Activated CD4-positive, alpha-beta T cell treated with anti-CD3 and anti-CD28 coated beads, Interleukin-2, amount 10 ng/mL, durations not matched to agents 7 days and 5 days (primary cell): ENCODE measurements at places on chromosomes 13 and 19.

- no peak for DNase-seq
Measured at GRCh38 chr19:18438331-18439024, 545 bp upstream of the ISYNA1 start.

- DNase-seq: peak; percentile 80
Measured at GRCh38 chr19:17346109-17346671, 8.8 kb downstream of the GTPBP3 start.

DNA sequence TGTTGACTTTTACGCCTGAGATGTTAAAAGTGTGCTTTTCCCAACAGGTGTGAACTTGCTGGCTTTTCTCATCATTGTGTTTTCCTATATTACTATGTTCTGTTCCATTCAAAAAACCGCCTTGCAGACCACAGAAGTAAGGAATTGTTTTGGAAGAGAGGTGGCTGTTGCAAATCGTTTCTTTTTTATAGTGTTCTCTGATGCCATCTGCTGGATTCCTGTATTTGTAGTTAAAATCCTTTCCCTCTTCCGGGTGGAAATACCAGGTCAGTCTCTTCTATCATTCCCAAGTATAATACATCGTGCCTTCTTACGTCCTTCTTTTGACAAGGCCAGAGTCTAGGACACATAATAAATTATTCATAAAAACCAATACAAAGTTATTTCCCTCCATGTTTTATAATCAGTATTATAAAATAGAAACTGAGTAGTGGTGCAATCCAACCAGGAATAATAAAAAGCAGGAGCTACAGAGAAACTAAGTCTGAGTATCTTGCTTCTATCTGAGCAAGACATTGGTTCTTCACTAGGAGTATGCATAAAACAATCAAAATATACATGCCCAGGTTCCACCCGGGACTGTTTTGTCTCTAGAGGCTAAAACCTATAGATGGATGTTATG lies 57.9 kb downstream of the RXFP2 start:
- DNase-seq: no peak

DNA sequence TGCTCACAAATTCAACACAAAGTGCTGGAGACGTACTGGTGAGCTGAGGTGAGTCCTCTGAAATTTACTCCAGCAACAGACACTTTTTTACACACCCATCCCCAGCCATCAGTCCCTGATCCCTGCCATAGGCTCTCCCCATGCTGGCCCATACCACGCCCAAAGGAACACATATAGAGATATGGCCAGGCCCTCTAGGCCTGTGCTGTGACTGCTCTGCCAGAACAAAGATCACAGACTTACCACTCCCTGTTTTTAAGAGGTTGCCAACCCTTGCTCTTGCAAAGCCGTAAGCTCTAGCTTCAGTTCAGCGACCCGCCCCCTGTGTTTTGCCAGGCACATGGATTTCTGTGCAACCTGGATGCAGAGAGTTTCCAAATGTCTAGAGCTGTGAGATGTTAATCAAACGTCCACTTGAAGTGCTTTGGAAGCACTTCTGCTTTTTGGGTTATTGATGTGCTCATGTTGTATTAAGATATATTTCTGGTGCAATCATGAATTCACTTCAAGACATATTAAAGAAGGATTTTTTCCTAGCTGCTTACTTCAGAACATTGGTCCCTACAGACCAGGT lies 59.7 kb downstream of the DLEU7 start:
- no peak for DNase-seq

GRCh38 chr13:41823476-41823875 lies 137.4 kb downstream of the VWA8 start:
- no peak for DNase-seq

DNA sequence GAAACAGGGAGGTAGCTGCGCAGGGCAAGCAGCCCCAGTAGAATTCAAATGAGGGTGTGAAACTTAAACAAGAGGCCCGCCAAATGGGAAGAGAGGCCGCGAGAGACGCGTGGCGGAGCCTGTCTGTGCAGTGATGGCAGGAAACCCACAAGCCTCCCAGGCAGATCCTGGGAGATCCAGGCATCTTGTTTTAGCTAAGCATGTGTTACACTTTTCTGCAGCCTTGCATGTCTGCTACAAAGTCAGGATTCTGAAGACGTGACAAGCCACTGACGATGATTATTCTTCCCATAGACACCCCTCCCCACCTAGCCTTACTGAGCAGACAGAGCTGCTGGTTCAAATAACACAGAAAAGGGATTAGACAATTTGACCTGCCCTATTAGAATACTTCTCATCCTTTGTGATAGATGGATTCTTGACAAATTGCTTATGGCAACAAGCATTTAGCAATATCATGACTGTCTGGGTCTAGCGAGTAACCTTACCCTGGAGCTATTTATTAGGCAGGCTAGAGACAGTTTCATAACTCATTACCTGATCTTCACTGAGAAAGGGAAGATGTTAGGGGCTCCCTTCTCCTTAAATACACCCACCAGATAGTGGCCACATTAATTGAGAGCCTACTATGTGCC lies 185.2 kb upstream of the IRS2 start:
- no peak for DNase-seq

GRCh38 chr13:27542220-27542619 lies 78.1 kb downstream of the LNX2 start:
- DNase-seq: no peak

DNA sequence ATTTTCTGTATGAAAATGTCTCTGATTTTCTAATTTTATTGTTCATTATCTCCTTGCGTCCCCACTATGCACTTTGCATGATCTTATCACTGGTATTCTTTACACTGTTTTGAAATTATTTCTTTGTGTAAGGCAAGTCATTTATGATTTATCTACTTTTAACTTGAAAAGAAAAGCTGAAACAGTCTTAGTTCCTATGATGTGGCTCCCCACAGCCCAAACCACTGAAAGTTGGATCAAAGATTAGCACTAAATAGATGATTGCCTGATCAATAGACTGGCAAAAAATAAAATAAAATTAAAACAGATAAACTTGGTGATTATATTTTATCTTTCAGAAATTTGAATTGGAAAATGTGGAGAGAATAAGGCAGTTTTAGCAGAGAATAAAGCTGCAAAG lies 1101.9 kb downstream of the PCDH9 start:
- no peak for DNase-seq

GRCh38 chr19:33756177-33756576 lies 40.5 kb upstream of the KCTD15 start:
- DNase-seq: no peak

DNA sequence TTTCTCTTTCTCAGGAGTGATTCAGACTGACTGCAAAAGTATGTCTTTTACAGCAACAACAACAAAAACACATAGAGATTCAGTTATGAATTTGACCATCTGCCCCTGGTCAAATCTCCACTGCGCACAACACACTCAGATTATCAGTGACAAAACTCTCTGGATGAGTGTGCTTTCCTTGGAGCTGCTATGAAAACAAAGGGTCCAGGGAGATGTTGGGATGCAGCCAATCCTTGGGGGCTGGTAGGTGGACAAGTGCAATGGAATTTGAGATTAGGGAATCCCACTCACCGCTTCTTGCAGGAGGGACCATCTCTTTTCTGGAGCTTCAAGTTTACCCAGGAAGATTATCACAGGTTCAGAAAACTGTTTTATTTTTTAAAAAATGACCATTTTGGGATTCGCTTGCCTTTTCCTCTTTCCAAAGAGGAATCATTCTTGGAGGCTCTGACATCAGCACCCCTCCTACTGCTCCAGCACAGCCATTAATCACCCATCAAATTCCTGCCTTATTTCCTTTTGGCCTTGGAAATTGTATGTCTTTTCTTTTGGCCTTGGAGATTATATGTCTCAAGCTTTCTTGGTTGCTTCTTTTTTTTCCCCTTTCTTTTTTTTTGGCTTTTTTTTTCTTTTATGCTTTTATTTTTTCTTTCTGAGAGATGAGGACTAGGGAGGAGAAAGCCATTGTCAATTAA lies 311.8 kb downstream of the TSHZ3 start:
- no peak for DNase-seq

GRCh38 chr13:114063545-114064449 lies 68.6 kb downstream of the RASA3 start:
- peak; percentile 26 for DNase-seq

DNA sequence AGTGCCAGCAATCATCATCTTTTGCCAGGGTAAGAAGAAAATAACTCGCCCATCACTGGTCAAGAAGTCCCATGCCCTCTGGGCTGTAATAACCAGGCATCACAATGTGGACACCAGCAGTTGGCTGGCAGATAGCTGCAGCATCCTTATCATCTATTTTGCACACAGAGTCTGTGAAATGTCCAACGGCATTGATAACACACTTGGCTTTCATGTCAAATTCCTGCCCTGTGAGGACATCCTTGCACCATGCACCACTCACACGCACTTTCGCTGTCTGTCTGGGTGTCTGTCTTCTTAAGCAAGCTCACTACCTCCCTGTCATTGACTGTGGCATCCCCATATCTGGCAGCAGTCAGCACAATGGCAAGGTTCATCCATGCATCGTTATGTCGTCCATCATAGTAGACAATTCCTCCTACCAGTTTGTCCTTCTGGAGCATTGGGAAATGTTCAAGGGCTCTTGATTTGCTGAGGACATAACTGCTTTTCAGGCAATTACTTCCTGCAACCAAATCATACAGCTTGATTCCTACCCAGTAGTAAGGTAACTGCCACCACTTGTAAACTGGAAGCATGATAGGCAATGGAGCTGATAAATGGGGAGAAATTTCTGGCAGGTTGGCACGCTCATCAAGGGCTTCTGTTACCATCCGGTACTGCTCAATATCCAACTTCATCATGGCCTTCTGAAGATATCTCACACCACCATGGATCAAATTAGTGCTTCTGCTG lies 6.8 kb upstream of the ZSCAN5A start:
- no peak for DNase-seq

DNA sequence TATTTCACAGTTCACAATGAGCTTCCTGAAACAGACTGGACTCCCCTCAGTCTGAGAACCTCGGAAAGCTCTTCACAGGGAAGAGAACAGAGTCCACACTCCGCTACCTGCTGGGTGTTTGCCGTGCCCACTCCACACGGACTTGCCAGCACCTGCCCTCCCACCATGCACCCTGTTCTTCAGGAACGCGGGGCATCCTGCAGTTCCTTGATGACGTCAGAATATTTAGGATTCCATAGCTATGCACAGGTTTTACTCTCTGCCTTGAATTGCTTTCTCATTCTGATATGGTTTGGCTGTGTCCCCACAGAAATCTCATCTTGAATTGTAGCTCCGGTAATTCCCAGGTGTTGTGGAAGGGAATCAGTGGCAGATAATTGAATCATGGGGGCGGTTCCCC lies 74.4 kb upstream of the FARP1 start:
- no peak for DNase-seq

- peak; percentile 94 for DNase-seq
Measured at GRCh38 chr19:48954595-48955307, at the start of gene BAX. Gene BAX (plus strand): TSS chr19:48954875. CDS start chr19:48954929, 54 bp downstream.

GRCh38 chr19:50607874-50608785 lies 31.6 kb downstream of the SYT3 start:
- peak; percentile 81 for DNase-seq

DNA sequence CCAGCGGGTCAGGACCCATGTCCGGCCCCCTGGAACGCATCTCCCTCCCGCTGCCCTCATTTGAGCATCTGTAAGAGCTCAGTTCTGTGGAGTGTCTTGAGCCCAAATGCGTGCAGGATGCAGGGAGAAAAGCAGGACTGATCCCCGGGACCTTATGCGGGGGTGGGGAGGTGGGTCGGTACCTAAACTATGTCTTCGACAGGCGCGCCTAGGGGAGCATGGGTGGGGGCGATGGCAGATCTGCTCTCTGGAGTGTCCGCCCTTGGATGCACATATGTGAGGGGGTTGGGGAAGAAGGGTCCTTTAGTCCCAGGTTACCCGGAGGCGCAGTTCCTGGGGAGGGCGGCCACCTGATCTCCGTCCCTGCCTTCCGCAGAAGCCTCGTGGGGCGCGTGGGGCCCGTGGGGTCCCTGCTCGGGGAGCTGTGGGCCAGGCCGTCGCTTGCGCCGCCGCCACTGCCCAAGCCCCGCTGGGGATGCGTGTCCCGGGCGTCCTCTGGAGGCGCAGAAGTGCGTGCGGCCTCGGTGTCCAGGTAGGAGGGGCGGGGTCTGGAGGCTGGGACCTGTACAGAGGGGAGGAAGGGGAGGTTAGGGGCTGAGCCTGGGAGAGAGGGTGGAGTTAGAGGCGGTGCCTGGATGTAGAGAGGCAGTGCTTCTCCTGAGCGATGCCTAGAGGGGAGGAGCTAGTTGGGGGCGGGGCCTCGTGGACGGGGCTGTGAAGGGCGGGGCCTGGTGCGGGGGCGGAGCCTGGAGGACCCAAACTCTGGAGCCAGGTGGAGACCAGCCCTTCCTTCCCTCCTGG lies 2.9 kb downstream of the CILP2 start:
- DNase-seq: peak; percentile 73

- no peak for DNase-seq
Measured at GRCh38 chr13:89748716-89749115, 1598.8 kb upstream of the MIR17HG start.

DNA sequence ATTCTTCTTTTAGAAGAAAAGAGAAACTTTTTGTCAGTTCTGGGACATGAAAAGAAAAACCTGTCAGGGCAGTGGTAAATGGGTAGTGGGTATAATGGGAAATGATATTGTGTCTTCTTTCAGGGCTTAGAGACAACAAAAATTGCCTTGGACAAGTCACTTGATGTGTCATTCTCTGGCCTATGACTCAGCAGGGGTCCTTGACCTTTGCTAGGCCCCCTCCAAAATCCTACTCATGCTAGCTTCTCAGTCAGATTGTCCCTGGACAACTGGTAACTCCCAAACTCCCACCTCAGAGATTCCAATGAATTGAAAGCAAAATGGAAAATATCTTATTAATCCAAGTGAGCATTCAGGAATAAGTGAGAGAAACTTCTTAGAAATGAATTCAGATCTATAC lies 258.8 kb upstream of the SPRY2 start:
- DNase-seq: no peak

GRCh38 chr19:49878744-49879070 lies 1.2 kb downstream of the TBC1D17 start:
- DNase-seq: no peak

DNA sequence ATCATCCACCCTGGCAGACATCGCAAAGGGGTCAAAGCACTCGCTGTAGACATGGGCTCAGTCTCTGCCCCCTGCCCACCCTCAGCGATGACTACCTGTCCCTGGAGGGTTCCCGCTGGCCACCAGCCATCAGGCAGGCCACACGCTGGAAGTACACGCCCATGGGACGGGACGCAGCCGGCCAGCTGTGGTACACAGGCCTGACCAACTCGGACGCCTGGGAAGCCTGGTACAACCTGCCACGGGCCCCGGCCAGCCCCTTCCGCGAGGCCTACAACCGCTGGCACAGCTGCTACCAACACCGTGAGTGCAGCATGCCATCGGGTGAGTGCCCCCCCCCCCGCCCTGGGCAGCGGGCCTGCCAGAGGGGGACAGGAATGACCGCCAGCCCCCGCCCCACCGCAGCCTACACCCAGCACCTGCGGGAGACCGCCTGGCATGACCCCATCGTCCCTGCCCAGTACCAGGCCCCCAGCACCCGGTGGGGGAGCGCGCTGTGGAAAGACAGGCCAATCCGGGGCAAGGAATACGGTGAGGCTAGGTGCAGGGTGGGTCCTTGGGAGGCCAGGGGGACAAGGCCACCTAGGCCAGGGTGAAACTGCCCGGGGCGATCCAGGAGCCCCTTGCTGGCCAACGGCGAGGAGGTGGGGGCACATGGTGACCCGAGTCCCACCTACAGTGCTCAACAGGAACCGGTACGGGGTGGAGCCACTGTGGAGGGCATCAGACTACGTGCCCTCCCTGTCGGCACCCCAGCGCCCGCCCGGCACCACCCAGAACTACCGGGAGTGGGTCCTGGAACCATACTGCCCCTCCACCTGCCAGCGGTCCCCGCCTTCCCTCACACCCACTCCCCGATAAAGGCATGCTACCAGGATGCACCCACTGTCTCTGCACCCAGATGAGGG lies 4.4 kb downstream of the TEKTIP1 start:
- DNase-seq: no peak
